AG04449 (cell line): ENCODE measurements at places on chromosomes 1 and 21.

DNA sequence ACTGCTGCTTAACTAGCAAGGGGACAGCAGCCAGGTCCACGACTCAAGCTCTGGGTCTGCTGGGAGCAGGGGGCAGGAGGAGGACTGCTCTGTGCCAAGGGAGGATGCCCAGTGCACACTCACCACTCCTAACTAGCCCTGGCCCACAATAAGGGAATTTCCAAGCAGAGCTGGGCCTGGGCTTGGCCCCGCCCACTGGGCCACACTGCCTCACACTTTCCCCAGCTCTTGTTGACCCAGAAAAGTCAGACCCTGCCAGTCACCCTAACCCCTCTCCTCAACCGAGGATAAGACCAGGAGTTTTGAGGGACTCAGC is 18.7 kb downstream of the SLC9A1 start:
- no peak for DNase-seq

DNA sequence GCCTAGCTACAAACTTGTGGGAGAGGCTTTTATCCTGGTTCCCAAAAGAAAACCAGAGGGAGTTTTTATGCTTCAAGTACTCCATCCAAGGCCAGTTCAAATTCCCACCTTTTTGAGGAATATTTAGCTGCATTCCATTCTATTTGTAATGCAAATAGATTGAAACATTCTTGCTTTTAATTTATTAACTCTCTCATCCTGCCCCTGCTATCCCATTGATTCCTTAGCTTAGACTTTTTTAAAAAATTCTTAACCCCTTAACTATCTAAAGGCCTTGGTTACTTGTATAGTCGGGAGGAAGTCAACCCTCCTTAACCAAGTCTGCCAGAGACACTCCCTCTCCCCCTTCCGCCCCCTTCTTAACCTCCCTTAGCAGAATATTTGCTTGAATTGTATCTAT is 2.5 kb upstream of the MOV10 start:
- DNase-seq = no peak

DNA sequence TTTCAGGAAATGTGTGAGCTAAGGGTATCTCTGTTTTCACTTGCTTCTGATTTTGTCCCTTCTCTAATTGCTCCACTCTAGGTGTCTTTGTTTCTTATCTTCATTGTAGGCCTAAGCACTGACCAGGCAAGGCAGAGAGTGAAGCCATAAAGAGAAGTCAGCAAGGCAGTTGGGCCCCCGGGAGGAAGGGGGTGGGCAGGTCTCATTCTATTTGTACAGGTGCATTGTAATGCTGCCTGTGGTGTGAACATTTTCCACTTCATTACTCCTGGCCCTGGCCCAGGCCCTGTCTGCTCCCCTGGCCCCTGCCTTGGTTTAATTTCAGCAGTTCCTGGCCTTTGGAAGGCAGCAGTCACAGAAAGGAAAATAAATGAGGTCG is 86.4 kb upstream of the JUN start:
- no peak for DNase-seq

- peak; percentile 99 for DNase-seq
Observed at GRCh38 chr21:41615613-41616012, 107.7 kb upstream of the TMPRSS2 start.

- no peak for DNase-seq
Observed at GRCh38 chr1:160547422-160547821, 24.4 kb upstream of the SLAMF6 start.

DNA sequence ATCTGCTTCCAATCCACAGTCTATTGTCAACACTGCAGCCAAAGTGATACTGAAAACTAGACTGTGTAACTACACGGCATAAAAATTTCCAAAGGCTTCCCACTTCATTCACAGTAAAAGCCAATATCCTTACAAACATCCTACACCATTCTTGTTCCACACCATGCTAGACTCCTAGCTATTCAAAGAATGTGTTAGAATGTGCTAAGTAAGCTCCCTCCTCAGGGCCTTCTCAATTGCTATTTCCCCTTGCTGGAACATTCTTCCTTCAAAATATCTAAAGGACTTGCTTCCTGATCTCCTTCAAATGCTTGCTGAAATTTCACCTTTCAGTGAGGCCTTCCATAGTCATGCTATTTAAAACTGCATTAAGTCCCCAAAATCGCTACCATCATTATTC is 228.1 kb downstream of the AKT3 start:
- DNase-seq = no peak
